ENCODE measurements at places on chromosomes 11 and 22.
A peak's percentile ranks its signal among the peaks of the same experiment; 100 is the strongest.

GRCh38 chr22:44401783-44402110, 89.0 kb upstream of the SHISAL1 start:
- DNase-seq: no peak

DNA sequence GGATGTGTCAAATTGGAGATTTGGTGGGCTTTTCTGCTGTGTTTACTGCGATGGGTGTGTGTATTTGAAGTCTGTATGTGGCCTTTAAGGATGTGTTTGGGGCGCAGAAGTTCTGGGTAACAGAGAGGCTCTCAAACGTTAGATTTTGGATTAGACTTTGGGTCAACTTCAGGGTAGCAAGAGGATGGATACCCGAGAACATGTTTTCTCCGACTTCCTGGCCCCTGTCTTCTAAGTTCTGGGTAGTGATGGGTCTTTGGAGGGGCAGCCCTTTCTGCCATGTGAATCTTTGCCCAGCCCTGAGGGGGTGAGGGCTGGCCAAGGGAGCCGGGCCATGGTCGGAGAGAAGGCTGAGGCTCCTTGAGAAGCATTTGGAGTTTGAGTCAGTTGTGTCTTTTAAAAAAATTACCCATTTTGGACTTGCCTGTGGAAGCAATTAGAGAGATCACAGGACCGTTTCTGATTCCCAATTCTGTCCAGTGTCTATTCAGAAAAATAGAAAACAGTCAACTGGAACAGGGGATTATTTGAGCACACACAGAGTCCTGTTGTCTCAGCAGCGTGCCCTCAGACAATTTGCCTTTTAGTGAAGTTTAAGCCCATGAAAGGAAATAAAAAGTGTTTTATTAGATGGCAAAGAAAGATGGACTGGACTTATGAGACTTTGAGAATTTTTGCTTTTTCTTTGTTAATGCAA, 114.4 kb downstream of the PTPRJ start:
- DNase-seq: no peak

DNA sequence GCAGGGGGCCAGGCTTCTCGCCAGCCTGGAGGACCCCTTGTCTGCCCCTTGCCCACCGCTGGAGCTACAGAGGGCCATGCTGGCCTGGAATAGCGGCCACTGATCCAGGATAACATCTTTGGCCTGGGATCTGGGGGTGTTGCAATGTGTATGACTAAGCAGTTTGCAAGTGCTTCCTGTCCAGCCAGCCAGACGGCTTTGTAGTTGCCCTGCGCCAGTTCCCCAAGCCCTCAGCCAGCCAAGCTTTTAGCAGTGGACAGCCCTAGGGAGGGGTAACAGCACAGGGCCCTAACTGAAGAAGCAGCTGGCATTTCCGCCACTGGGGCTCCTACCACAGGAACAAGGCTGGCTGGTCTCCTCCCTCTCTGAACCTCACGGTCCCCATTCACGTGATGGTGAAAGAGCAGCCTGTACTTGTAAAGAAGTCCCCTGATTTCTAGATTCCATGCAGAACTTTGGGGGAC, 32.1 kb downstream of the UQCR10 start:
- DNase-seq: no peak

- peak; percentile 23 for DNase-seq
Observed at GRCh38 chr11:122754553-122755322, 83.6 kb upstream of the CRTAM start.

DNA sequence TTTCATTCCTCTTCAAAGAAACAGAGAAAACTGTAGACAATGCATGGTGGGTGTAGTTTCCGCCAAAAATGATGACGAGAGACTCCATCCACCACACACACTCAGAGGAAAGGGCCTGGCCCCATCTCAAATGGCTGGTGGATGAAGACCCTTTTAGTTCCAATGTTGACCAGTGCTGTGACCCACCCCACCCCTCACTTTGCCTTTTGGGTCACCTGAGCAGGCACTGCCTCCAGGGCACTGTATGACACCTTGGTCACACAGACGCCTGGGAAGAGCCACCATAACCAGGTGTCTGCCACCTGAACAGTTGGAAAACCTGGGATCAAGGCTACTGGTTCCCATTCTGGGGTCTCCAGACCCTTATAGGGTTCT, 121.3 kb downstream of the MPPED1 start:
- DNase-seq: no peak

DNA sequence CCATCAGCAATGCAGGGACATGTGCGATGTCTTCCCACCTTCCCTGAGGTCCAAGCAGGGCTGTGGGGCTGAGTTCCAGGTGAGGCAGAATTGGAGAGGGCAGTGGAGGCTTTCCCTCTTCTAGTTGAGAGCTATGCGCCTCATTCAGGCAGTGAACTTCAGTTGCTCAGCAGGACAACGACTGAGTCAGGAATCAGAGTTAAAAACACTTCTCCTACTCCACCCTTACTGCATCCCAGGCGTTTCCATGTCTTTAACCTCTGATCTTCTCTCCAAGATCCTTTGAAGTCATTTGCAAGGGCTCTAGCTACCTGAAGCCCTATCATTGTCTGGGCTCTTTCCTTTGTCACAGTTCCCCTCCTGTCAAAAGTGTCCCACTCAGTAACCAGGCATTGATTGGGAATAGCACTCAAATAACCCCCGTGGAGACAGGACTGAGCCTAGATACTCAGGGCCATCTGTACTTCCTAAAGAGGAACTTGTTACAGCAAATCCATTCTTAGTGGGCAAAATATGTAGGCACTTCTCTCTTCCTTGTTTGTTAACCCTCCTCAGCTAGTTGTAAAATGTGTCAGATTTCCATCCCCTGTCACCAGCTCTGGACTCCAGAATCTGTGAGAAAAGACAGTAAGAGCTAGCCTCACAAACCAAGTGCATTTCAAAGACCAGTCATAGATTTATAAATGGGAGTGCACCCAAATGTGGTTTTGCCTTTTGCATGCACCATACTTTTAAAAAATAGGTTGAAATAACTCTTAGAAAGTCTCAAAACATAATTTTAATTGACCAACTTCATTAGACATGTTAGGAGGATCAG, 72.5 kb upstream of the MYO18B start:
- DNase-seq: no peak

DNA sequence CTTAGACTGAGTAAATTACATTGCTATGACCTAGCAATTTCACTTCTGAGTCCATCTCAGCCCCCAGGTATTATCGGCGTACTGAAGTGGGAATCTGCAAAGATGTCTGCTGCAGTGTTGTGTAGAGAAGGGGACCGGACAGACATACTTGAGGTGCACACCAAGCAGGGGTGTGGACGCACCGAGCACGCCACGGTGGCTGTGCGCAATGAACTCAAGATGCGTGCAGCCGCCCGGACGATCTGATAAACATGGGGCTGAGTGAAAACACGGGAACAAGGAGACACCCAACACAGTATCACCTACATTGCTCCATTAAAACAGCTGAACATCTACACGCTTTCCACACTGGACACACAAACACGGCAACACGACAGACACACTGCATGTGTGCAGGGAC, 454.3 kb downstream of the OPCML start:
- no peak for DNase-seq

DNA sequence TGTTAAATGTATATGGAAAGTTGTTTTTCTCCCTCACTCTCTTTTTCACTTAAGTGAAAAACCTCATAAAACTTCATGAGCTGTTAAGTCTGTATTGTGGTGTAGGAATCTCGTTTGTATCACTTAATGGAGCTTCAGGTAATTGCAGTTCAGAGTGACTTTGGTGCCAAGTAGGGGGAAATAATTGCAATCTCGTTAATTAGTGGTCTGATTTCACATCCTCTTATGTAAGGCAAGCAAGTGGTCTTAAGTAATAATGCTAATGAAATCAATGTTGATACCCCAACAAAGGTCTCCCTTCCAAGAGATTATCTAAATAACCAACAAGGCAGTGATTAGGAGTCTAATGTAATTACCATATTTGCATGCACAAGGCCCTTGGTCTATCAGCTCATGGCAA, 174.2 kb upstream of the SORL1-AS1 start:
- DNase-seq: no peak
